ENCODE measurements at places on chromosomes 11 and 22. TPM values are rescaled to one million over a fixed set of nuclear protein-coding genes. Genes with fewer than 3 reads are reported as not detected.

DNA sequence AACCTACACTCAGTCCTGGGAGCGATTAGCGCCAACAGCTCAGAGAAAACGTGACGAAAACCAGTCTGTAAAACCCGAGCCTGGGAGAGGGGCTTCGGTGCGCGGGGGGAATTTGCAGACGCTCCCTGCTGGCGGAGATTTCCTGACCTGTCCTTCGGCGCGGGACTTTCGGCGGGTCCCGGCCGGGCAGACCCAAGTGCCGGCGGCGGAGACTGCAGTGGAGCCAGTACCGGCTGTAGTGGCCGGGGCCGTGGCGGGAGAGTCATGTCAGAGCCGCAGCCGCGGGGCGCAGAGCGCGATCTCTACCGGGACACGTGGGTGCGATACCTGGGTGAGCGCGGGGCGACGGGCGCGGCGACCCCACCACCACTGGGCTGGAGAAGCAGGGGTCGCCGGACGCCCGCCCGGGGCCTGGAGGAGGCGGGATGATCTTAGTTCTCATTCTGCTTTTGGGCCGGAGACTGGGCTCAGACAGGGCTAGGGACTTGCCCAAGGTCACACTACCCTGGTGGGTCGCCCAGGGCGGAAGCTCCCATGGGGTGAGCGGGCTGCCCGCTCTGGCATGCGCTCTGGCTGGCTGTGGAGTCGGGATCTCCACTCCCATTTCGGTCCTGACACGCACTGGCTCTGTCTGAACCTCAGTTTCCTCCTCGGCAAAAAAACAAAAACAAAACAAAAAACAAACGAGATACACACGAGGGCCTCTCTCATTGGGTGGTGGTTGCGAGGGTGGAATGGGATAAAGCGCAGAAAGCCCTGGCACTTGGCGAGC is at the start of gene MTFP1:
Gene MTFP1 (plus strand): TSS at position 153 of the 772 bp plus-strand sequence. CDS start 112 bp downstream, at position 265.
- DNase-seq: peak; percentile 78

- no peak for DNase-seq
These were observed 17.1 kb upstream of the SYTL2 start for GRCh38 chr11:85827748-85828639.

GRCh38 chr11:61587951-61588727 is 7.3 kb upstream of the SYT7 start:
- DNase-seq: peak; percentile 88

DNA sequence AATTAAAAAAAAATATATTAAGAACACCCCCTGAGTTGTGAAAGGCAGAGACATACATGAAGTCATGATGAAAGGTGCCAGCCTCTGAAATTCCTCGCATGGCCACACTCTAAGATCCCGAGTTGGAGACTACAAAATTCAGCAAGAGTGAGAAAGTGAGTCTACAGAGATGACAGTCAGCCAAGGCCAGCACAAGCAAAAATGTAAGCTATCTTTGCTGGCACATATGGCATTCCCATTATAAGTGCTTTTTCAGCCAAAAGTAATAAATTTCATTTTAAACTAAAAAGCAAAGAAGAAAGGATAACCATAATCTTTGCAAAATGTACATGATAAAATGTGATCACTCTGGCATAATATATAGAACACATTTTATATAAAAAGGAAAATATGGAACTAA is 40.6 kb downstream of the FANCF start:
- no peak for DNase-seq

- DNase-seq: no peak
These were observed 15.1 kb downstream of the P2RY2 start for GRCh38 chr11:73233211-73233610.

DNA sequence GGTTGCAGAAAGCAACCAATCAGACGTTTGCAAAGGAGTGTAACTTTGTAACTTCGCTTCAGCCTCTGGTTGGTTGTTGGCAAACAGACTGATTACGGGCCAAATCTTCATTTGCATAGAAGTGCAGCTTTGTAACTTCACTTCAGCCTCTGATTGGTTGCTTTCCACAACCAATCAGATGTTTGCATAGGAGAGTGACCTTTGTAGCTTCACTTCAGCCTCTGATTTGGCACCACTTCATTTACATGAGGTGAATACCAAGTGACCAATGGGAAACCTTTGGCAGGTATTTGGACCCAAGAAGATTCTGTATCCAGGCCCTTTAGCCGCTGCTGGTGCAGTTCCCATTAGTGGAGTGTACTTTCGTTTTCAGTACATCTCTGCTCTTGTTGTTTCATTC is 16.0 kb downstream of the USP47 start:
- no peak for DNase-seq

GRCh38 chr22:22364207-22364606 is 119.6 kb downstream of the VPREB1 start:
- no peak for DNase-seq

DNA sequence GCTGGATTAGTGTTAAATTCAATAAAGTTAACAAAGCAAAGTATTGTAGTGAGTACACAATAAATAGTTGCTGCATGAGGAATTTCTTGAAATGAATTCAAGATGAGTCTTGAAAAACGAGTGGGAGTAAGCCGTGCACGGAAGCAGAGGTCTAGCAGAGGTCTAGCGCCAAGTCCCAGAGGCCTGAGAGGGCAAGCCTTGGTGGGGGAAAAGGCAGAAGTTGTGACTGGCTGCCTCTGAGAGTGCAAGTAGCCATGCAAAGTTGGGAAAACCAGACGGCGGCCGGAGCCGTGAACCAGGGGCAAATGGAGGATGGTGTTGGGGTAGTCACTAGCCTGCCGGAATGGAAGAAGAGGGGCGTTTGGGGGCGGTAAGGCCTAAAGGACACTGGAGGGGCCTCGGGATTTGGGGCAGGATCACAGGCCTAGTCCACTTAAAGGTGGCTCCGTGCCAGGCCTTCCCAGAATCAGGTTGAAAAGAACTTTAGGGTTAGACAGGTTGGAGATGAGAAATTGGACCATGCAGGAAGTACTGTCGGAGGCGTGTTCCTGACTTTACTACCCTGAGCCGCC is 379 bp upstream of the SLC3A2 start:
- DNase-seq: no peak

- DNase-seq: peak; percentile 62
These were observed 31.4 kb downstream of the ARAP1 start for GRCh38 chr11:72720784-72721183.

SAC3D1 gene
- 11.8 TPM for total RNA-seq

RAG2 gene
- not detected for total RNA-seq

MS4A14 gene
- total RNA-seq: 1.1 TPM

VWCE gene
- total RNA-seq: 0.17 TPM
